ENCODE measurements at places on chromosomes 6 and 20.

DNA sequence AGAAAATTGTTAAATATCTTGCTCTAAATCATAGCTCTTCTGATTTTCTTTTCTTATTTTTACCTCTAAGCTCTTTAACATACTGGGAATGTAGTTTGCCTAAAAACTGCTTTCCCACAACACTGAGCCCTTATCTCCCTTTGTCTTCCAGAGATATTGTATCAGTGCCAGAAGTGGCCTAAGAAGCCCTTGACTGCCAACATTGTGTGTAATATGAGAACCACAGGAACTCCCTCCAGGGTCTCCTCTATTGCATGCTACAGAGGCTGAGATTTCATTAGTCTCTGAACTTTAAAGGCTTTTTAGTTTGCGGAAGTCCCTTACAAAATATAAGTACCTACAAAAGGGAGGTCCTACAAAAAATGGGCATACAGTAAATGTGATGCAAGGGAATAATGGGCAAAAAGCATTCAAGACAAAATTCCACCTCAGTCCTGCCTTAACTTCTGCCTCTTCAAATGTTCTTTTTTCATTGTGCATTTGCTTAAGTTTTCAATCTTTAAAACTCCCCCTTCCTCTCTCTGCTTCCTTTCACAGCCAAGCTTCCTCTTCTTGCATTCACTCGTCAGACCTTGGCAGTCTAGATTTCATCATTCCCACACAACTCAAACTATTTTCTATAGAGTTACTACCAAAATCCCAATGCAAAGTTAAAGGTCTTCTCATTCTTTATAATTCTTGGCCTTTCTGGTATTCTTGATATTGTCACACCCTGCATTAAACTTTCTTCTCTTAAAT lies 76.5 kb downstream of the ADGRG6 start:
- no peak for DNase-seq

DNA sequence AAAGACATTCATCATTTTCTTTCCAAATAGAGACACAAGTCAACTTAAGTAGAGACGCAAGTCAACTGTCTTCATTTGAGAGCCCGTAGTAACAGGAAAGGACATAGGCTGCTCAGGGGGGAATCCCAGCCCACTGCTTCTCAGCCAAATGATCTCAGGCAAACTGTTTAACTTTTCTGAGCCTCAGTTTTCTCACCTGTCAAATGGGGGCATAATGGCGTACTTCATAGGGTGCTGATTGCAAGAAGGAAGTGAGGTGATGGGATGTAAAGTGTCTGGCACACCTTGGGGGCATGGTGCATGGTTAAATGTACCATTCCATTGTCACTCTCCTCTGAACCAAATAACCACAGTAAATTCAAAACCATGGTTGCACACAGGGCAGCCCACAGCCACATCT lies 96.5 kb downstream of the EYA2 start:
- no peak for DNase-seq

- DNase-seq, result no peak
These were observed 275.6 kb downstream of the TFAP2B start for GRCh38 chr6:51094271-51094670.

GRCh38 chr6:15515660-15516375 lies 147.0 kb downstream of the DTNBP1 start:
- DNase-seq, result no peak

- DNase-seq, result no peak
These were observed 13.6 kb downstream of the KCNK5 start for GRCh38 chr6:39215640-39216158.

- DNase-seq, result no peak
These were observed 9.6 kb downstream of the SLC18B1 start for GRCh38 chr6:132788658-132789395.

GRCh38 chr6:80502871-80503270 lies 396.4 kb downstream of the BCKDHB start:
- DNase-seq, result no peak

- DNase-seq, result no peak
These were observed 39.8 kb upstream of the EDN1 start for GRCh38 chr6:12250383-12250770.

DNA sequence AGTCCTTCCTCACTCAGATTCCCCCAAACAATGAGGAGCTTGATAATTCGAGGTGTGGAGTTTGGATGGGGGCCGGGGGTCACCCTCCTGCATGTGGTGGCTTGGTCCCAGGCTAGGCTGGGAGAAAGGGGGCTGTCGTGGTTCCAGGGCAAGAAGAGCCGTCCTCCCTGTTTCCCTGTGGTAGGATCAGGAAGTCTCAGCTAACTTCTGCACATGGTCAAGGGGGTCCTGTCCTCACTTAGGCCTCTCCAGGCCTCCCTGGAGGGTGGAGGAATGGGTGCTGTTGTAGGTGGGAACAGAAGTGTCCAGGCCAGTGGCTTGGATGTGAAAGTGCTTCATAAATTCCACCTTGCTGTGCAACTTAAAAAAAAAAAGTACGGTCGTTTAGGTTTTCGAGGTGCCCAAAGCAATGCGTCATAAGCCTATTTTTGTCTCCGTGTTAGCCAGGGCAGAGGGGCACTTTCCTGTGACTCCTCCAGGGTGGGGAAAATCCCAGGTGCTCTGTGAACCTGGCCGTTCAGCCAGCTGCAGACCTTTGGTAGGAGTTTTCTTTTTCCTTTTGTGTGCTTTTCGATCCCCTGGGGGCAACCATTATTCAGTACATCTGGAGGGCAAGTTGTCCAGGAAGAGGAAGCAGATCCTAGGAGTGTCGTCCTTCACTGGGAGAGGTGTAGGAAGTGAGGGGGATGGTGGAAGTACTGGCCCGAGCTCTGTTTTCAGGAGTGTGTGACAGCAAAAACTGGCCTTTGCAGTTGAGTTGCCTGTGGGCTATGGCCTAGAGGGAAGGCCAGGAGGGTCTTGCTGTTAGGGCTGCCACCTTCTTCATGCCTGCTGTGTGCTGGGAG lies 9.6 kb downstream of the IGF2R start:
- DNase-seq, result no peak
